Inflammatory macrophage treated with lipopolysaccharide for 1 hour (primary cell): ENCODE measurements at places on chromosomes 2 and 18.
A peak's percentile ranks its signal among the peaks of the same experiment; 100 is the strongest.

DNA sequence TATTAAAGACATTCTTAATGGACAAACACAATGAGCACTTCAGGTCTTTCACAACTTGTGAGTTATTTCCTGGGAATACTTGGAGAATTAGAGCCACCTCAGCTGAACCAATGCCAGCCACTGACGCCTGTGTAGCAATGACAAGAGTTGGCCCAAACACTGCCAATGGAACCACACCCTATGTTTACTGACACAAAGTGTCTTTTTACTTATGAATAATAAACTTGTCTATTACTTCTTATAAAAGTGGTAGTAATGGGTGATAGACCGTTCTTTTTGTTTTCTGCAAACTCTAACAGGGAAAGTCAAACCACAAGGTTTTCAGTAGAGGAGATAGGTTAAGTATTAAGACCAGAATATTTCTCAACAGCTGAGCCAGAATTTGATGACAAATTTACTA lies 12.5 kb upstream of the CHAC2 start:
- no peak for DNase-seq

- DNase-seq, result no peak
These were observed 21.1 kb downstream of the SERPINE2 start for GRCh38 chr2:224017957-224018356.

DNA sequence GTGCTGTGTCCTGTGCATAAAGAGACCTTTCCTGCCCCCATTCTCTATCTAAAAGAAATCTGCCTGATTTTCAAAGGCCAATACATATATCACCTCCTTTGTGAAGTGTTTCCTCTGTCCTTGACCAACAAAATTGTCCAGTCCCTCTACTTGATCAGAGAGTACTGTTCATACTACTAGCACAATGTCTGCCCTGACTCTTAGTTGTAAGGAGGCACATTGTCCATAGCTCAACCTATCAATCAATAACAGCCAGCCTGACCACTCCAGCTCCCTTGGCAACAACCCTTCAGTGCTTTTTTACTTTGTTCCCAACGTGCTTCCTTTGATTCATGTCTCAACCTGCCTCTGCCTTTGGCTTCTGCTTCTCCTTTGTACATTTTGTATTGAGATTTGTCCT lies 398.9 kb downstream of the TRIB2 start:
- no peak for DNase-seq

GRCh38 chr18:8426401-8426800 lies 182.8 kb upstream of the RAB12 start:
- no peak for DNase-seq

DNA sequence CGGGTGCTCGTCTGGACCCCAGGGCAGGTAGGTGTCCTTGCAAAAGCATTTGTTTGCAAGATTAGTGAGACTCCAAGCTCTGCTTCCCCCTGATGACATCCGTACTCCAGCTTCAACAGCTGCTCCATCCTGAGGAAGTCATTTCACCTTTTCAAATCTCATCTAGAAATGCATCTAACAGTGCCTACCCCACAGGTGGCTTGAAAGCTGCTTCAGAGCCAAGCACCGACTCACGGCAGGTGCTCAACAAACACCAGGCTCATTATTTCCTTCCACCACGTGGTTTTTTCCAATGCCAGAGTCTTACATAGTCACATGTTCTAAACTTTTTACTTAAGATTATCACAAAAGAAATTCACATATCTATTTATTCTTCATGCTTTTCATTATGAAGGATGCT lies 31.9 kb downstream of the CNGA3 start:
- DNase-seq, result no peak

DNA sequence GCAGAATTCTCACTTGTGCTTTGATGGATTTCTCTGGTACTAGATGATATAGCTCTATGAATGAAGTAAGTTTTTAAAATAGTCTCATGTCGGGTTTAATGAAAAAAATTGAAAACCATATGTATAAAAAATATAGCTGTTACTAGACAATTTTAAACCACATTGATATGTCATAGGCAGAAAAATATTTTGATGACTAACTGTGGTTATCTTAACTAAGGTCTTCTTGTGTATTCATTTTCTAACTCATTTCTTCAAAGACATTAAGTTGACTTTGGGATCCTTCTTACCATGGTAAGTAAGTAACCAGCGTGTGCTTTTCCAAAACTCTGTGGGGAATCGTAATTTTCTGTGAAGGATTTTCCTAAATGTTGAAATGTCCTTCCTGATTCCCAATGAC lies 160.9 kb upstream of the COL3A1 start:
- DNase-seq, result no peak

DNA sequence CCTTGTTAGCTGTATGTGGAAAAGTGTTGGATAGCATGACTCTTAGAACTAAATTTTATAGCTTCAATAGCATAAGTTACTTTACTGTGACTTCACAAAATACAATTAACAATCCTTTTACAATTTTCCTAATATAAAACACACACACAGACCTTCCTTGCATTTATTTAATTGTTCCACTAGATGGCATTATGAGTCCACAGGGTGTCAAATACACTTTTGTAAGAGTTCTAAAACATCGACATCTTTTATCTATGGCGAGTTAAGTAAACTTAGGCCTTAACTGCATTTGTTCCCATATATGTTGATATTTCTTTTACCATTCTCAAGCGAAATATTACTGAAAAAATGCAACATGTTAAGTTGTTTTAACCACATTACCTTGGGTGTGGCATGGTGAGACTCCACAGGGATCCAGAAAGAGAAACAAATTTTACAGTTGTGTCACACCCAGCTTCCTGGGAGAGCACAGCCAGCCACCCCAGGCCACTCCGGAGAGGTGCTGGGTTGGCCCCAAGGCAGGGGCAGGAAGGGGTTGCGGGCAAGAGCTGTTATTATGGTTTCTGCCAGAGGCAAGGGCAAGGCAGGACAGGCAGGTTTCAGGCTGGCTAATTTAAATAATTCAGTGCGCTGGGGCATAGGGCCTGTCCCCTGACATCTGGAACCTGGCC lies 312.4 kb upstream of the MC4R start:
- no peak for DNase-seq

- no peak for DNase-seq
These were observed 132.8 kb downstream of the STK39 start for GRCh38 chr2:168114619-168115018.

DNA sequence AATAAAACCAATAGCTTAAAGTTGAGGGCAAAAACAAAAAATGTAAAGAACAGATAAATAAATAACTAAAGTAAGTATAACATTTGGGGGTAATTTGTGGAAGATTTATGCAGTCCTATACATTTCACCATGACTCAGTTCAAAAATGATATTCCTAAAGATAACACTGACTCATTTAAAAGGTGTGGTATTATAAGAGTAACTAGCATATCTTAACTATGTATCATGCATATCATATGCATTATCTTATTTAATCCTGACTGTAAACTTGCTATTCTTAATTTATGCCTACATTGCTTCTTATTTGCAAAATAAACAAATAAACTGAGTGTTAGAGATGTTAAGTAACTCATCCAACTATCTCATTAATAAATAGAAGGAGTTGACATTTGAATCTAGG lies 726.5 kb upstream of the PKDCC start:
- DNase-seq, result no peak

GRCh38 chr2:70895249-70895648 lies 40.5 kb upstream of the ATP6V1B1 start:
- no peak for DNase-seq

DNA sequence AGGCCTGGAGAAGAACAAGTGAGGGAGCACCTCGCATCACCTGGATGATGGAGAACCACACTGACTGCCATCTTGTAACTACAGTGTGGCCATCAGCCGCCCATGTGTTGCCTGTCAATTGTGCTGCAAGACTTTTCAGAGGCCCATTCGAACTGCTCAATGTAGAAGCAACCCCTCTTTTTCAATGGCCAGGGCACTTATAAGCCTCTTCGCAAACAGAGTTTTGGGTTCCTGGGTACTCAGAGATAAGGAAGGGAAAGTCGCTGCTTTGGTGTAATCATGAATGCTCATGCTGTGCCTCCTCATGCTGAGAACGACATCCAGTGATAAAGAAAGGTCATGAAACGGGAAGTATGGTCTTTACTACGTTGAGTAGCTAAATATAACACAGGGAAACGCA lies 143.9 kb upstream of the SLC39A10 start:
- DNase-seq, result no peak

DNA sequence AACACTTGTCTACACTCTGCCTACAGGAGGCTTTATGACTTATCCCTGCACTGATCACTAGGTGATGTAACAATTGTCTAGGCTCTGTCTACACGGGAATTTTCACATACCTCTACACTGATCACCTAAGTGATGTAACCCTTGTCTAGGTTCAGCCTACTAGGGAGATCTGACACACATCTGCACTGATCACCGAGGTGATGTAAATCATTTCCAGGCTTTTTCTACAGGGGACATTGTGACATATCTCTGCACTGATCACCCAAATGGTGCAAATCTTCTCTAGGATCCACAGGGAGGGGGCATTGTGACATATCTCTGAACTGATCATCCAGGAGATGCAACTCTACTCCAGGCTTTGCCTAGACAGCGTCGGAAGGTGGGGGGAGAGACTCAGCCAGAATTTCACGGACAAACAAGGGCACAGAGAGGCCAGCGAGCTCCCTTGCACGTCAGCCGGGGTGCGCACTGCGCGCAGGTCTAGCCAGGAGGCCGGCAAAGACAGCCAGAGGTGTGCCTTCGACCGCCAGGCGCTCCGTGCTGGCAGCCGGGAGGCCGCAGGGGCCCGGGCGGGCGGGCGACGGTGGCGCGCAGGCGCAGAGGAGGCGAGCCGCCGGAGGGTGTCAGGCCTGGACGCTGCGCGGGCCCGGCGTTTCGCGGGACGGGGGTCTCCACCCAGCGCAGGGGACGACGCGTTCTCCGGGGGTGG lies 46.9 kb upstream of the USP14 start:
- DNase-seq, result peak; percentile 22

DNA sequence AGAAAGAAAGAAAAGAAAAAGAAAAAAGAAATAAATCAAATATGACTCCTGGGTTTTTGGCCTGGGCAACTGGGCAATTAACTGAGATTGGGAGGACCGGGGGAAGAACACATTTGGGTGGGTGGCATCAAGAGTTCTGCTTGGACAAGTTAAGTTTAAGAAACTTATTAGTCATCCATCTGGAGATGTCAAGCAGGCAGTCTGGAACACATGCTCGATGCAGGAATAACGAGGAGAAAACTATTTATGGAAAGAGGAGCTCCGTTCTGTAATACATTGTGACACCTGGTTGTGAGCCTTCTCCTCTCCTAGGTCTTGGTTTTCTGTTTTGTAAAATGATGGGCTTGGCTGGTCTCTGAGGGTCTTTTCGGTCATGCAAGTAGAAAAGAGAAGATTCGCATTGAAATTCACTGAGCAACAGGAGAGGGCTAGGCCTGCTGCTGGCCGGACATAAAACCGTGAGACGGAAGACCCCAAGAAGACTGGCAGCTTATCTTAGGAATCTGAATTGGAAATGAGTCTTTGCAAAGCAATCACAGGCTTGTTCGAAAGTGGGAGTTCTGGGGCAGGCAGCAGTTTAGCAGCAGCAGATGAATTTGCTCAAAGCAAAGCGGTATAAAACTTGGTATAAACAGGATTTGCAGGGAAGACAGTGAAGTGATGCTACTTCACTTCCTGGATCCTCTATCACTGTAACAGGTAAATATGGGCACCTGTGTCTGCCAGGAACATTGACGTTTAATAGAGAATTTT lies 51.4 kb downstream of the E2F6 start:
- DNase-seq, result no peak

DNA sequence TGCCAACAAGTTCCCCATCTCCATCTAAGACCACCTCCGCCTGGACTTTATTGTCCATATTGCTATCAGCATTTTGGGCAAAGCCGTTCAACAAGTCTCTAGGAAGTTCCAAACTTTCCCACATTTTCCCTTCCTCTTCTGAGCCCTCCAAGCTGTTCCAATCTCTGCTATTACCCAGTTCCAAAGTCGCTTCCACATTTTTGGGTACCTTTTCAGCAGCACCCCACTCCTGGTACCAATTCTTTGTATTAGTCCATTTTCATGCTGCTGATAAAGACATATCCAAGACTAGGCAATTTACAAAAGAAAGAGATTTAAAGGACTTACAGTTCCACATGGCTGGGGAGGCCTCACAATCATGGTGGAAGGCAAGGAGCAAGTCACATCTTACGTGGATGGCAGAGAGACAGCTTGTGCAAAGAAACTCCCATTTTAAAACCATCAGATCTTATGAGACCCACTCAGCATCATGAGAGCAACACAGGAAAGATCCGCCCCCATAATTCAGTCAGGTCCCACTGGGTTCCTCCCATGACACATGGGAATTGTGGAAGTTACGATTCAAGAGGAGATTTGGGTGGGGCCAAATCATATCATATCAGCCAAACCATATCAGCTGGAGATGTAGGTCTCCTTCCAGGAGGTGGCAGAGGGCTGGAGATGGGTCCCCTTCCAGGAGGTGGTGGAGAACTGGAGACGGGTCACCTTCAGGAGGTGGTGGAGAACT lies 19.8 kb upstream of the TXNDC2 start:
- peak; percentile 67 for DNase-seq

GRCh38 chr18:47975105-47975504 lies 44.6 kb upstream of the SMAD2 start:
- DNase-seq, result no peak

DNA sequence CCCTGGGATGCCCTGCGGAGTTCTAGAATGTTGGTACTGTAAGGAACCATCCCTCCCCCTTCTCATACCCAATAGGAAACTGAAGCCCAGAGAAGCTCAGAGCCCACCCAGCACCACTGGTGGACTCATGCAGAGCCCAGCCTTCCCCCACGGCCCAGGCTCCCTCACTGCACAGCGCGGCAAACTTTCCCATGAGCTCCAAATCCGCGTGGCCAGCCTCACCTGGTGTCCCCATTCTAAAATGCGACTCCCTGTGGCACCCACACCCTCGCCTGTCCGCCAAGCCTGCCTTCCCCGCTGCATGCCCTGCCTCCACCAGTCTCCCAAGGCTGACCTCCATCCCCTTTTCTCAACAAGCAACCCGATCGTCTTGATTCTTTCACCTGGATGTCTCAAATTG lies 51.1 kb downstream of the PTGR3 start:
- no peak for DNase-seq

DNA sequence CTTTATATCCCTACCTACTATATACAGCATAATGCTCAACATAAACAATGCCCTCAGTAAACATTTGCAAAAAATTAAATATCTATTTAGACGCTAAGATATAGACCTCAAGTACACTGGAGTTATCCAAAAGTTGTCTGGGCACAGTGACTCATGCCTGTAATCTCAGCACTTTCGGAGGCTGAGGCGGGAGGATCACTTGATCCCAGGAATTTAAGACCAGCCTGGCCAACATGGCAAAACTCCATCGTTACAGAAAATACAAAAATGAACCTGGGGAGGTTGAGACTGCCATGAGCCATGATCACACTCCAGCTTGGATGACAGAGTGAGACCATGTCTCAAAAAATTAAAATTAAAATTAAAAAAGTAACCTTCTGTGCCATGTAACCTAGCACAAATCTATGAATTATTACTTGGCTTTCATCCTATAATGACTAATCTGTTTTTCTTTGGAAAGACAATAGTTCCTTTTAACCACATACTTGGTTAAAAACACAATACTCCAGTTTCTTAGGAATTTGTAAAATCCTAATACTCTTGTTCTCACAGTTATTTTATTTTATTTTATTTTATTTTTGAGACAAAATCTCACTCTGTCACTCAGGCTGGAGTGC lies 6.7 kb upstream of the TNFAIP6 start:
- DNase-seq, result no peak
